ENCODE measurements at places on chromosomes 2 and 18.

DNA sequence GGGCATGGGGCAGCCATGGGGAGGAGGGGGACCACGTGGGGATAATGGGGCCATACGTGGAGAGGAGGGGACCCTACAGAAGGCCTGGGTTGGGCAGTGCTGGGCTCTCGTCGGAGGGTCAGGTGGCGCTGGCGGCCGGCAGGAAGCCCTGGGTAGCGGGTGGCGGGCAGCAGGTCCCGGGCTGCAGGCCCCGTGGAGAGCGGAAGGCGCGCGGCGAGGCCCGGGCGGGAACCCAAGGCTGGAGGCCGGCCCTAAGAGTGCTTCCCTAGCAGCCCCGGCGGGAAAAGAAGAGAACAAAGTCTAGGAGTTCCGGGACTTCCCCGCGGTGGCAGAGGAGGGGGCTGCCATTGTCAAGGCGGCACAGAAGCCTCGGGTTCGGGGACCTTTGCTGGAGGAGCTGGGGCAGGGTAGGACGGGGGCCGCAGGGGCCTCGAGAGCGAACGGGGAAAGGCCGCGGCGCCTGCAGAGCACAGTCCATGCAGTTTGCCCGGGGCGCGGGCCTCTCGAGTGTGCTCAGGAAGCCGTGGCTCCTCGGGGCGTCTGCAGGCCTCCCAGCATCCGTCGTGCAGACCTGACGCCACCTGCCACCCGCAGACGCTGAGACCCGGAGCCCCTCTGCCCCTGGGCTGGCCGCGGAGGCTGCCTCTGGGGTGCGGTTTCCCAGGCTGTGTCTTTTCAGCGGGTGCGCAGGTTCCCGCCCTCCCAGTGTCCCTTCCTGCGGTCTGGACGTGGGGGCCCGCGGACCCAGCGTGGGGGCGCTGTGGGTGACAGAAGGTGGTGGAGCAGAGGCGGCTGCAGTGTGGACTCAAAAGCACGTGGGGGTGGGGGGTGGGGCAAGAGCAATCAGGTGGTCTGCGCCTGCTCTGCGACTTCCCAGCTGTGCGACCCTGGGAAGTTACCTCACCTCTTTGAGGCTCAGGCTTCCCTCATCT is 19.4 kb upstream of the NCL start:
- no peak for DNase-seq

GRCh38 chr2:43370146-43370545 is 143.7 kb upstream of the ZFP36L2 start:
- DNase-seq: no peak

DNA sequence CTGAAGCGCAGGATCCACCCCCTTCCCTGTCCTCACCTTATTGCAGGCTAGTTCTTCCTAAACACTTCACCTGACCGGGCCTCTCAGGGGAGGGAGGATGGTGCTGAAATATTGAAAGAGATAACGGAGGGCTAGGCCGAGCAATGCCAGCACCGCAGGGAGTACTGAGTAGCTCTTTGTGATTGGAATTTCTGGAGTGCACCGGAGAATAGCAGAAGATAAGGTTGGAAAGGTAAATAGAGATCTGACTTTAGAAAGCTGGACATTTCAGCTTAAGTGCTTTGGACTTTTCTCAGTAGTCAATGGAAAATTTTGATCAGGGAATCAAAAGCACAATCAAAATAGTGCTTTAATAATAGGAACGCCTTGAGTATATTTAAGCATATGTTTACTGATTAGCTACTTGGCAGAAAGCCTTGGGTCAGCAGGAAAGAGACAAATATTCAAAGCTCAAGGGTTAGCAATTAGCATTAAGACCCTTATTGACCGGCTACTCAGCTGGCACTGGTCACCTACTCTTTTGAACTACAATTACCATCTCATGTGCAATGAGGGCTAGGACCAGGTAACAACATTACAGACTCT is 142.9 kb upstream of the NDUFV2 start:
- no peak for DNase-seq

- DNase-seq: no peak
These were observed 290.8 kb downstream of the DYSF start for GRCh38 chr2:71743995-71744675.

DNA sequence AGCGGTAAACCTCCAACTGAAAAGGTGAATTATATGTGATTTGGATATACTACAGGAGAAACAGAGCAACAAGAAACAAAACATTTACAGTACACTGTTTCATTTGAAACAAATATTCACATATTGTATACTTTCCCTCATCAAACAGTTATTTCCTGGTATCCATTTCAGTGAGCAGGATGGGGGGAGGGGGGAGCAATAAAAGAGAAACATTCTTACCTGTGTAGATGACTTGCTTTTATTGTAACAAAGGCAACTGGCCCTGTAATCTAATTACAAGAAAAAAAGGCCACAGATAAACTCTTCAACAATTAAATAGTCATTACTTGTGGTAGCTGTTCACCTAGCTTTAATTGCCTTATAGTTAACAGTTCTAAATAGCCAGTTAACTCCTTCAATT is 3.9 kb upstream of the PPP1CB start:
- no peak for DNase-seq

GRCh38 chr18:45596036-45596435 is 19.2 kb upstream of the SLC14A2 start:
- DNase-seq: no peak

DNA sequence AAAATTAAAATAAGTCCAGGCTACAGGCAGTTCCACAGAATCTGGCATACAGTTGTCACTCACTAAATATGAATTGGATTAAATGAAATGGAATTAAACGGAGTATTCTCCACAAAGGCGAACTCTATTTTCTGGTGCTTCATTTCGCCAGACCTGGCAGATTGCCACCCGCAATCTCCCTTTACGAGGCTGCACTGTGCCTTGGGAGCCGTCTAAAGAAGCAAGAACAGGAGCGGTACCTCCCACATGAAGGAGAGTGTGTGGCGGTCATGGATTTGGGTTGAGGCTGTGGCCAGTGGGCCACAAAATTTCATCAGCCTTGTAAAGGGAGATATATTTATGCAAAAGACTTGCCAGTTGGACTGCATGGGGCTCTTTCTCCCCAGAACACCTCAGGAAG is 151.0 kb downstream of the OSR1 start:
- no peak for DNase-seq

DNA sequence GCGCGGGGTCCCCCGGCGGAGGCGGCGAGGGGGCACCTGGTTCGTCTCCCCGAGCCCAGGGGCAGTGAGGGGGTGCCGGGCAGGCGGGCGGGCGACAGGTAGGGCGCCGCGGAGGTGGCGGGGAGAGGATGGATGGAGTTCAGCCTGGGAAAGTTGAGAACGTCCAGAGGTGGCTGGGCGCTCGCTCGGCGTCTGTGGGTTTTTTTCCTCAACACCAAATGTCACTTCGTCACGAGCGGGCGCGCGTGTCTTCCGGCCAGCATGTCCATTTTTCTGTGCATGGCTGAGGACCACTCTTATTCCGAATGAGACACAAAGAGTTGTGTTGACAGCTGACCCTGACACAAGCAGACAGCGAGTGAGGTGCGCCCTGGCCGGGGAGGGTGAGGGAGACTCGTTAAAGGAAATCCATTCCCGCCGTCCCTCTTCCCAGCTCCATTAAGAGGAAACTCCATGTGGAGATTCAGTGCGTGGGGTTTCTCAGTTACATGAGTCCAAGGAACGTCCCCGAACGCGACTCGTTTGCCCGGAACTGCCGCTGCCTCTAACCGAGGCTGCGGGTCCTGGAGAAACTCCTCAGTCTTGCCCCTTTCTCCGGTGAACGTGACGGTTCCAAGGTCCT is 859 bp downstream of the GREB1L start:
- no peak for DNase-seq

Measured in SIG-M5 (cell line).